IMR-90 (cell line): ENCODE measurements at places on chromosomes 11 and 22. TPM values are rescaled to one million over a fixed set of nuclear protein-coding genes. Genes with fewer than 3 reads are reported as not detected.

GRCh38 chr22:49026494-49027367 is 800.9 kb downstream of the BRD1 start:
- no peak for DNase-seq

- no peak for DNase-seq
Measured at GRCh38 chr11:130218501-130219070, 59.0 kb downstream of the ST14 start.

- no peak for DNase-seq
Measured at GRCh38 chr11:116826751-116827431, 2.8 kb upstream of the APOC3 start.

GRCh38 chr11:36372101-36372771 is 76.1 kb downstream of the PRR5L start:
- peak; percentile 81 for DNase-seq

NXPE1 gene
- total RNA-seq: not detected in 2 replicates

ANKRD49 gene
- 10.4 and 15.8 TPM in 2 replicates for total RNA-seq

EHBP1L1 gene
- total RNA-seq: 10.0 and 13.3 TPM in 2 replicates

DNA sequence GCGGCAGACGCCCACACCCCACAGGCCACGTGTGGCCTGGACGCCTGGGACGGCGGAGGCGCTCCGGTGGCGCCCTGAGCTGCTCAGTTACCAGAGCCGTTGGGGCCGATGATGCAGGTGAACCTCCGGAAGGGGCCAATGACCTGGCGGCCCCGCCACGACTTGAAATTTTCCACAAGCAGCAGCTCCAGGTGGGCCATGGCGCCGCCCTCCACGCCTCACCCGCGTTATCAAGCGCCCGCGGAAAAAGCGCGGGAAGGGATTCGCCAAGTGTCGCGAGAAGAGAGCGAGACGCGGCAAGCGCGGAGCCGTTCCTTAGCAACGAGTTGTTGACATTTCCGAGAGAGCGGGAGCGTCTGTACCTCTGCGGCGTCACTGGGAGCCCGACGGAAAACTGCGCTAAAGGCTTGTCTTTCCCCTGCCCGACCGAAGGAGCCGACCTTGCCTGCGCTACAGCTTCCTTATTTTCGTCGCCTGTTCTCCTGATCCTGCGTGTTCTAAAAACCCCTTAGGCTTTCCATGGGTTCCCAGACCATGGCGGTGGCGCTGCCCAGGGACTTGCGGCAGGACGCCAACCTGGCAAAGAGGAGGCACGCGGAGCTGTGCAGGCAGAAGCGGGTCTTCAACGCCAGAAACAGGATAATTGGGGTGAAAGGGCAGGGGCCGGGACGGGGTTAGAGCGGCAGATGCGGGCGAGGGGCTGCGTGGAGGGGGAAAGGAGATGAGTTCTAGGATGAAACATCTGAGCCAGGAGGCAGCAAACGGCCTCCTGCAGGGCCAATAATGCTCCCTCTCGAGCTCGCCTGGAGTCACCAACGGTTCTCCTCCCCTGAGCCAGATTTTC is at the start of the genes RIBC2 and SMC1B:
Gene RIBC2, plus strand, starts transcription at position 326 of the 844 bp plus-strand sequence. Its CDS starts 194 bp downstream, at position 520.
Gene SMC1B, minus strand, starts transcription at position 232 of the 844 bp plus-strand sequence. Its CDS starts 32 bp downstream, at position 200.
- peak; percentile 57 for DNase-seq

TOLLIP gene
- 18.9 and 19.7 TPM in 2 replicates for total RNA-seq

DNA sequence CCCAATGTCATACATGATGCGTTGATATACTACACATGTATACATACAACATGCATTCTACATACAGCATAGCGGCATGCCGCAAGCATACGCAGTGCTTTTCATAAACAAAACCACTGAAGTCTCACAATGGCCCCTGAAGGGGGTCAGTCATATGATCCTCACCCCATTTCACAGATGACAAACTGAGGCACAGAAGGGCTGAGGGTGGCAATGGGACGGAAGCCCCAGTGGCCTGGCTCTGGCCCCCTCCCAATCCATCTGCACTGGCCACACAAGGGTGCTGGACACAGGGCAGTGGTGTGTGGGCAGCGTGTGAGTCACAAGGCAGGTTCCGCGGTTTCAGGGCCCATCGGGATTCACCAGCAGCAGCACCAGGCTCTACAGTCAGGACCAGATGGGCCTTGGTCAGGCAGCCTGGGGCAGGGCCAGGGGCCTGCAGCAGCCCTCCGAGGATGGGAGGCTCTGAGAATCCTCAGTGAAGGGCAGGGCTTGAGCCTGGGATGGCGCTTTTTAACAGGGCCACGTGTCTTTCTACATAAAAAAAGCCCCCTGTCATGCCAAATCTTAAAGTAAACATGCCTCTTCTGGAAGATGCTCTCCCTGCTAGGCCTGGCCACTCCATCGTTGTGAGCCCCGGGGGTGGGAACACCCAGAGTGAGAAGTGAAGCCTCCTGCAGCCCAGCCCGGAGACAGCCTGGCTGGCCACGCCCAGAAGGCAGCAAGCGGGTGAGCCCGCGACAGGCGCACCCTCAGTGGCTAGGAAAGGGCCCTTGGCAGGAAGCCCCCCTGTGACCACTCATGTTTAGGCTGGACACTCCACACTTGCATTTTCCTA is 206.5 kb downstream of the CTTN start:
- no peak for DNase-seq

OR4C6 gene
- not detected in 2 replicates for total RNA-seq

- no peak for DNase-seq
Measured at GRCh38 chr11:14253421-14253820, 105.6 kb downstream of the RRAS2 start.

DNA sequence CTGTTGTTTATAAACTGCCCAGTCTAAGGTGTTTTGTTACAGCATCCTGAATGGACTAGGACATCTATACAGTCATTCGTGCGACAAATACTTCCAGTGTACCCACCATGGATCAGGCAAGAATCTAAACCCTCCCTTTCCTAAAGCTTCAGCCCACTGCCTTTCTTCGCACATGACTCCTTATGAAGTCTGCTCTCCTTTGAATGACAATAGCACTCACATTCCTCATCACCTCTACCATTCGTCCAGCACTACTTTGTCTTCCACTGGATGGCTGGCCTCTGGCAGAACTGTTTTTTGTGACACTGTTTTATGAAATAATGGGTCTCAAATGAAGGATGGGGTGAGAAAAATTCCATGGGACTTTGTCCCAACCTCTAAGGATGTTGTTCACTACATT is 89.8 kb upstream of the LIN7C start:
- DNase-seq: no peak

DNA sequence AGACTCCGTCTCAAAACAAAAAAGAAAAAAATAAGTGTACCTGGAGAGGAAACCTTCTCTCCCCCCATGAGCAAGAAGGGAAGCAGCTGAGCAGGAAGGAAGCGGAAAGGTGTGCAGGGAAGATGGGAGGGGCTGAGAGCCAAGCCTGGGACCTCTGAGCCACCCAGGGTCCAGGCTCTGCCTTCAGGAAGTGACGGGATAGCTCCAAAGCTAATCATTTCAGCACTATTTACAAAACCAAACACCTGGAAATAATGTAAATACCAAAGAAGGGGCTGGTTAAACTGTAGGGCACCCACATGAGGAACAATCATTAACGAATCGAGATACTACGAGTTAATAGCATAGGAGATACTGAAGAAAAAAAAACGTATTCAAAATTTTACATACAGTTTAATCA is 27.9 kb downstream of the ARRB1 start:
- no peak for DNase-seq

DNA sequence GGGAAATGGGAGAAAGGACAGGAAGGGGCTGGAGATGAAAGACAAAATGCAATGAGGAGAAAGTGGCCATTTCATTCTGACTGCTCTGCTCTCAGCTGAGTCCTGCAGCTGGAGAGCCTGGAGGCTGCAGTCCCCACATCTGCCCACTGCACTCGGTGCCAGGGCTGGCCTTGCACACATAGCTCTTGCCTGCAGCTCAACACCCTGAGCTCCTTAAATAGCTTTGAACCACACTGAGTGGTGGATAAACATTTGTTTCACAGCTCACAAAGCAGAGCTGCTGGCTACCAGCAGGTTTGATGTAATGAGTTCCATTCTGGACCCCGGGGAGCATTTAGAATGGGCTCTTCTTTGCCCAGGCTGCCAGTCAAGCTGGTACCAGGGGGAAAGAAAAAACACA is 426.1 kb upstream of the CADM1 start:
- DNase-seq: no peak

- peak; percentile 66 for DNase-seq
Measured at GRCh38 chr11:68043349-68044144, 4.7 kb downstream of the TCIRG1 start.

SLC29A2 gene
- under 0.01 TPM in 2 replicates for total RNA-seq

- no peak for DNase-seq
Measured at GRCh38 chr11:119885067-119885466, 156.1 kb upstream of the NECTIN1 start.

MMP12 gene
- total RNA-seq: not detected in 2 replicates

ATM gene
- total RNA-seq: 30.6 and 54.4 TPM in 2 replicates

GRCh38 chr11:121881806-121882205 is 234.2 kb downstream of the BLID start:
- peak; percentile 91 for DNase-seq

DNA sequence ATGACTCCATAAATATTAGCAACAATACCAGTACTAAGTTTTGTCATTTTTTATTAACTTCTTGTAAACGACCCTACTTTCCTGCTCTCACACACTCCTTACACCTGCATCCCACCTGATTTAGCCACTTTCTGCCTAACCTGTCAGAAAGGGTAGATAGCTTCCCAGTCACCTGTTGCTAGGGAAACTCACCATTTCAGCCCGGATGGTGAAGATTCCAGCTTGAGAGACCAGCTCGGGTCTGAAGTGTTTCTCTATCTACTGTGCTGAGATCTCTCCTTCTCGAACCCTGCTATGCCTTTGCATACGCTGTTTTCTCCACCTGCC is at the start of gene PARVG:
Gene PARVG, plus strand, starts transcription at position 220 of the 327 bp plus-strand sequence. CDS start 2,405 bp downstream, outside the sequence.
- DNase-seq: no peak

OR5B2 gene
- under 0.01 TPM in 1 of 2 replicates, not detected in the other for total RNA-seq

APOBEC3H gene
- 0.18 TPM in 1 of 2 replicates, not detected in the other for total RNA-seq

GRCh38 chr11:90192869-90193582 is 29.8 kb downstream of the CHORDC1 start:
- no peak for DNase-seq

PKP3 gene
- 1.4 and 2.2 TPM in 2 replicates for total RNA-seq

GRCh38 chr22:27436591-27436990 is 365.0 kb downstream of the MN1 start:
- DNase-seq: no peak

WDR74 gene
- total RNA-seq: 40.8 and 44.3 TPM in 2 replicates

- DNase-seq: no peak
Measured at GRCh38 chr11:79290761-79291160, 150.1 kb downstream of the TENM4 start.

- no peak for DNase-seq
Measured at GRCh38 chr11:111128076-111128870, 117.3 kb upstream of the POU2AF2 start.

FXYD2 gene
- not detected in 2 replicates for total RNA-seq

DNA sequence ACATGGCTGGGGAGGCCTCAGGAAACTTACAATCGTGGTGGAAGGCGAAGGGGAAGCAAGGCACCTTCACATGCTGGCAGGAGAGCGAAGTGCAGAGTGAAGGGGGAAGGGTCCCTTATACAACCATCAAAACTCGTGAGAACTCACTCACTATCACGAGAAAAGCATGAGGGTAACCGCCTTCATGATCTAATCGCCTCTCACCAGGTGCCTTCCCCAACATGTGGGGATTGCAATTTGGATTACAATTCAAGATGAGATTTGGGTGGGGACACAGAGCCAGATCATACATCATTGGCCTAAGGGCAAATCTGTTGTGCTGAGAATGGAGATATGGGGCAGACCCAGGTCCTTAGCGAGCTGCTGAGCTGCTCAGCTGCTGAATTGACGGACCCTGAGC is 13.1 kb downstream of the C1QTNF6 start:
- DNase-seq: no peak

SEC14L6 gene
- not detected in 2 replicates for total RNA-seq

GRCh38 chr11:2466069-2466801 is 21.4 kb downstream of the KCNQ1 start:
- no peak for DNase-seq

- no peak for DNase-seq
Measured at GRCh38 chr11:111312076-111312475, 13.7 kb downstream of the POU2AF3 start.

DNA sequence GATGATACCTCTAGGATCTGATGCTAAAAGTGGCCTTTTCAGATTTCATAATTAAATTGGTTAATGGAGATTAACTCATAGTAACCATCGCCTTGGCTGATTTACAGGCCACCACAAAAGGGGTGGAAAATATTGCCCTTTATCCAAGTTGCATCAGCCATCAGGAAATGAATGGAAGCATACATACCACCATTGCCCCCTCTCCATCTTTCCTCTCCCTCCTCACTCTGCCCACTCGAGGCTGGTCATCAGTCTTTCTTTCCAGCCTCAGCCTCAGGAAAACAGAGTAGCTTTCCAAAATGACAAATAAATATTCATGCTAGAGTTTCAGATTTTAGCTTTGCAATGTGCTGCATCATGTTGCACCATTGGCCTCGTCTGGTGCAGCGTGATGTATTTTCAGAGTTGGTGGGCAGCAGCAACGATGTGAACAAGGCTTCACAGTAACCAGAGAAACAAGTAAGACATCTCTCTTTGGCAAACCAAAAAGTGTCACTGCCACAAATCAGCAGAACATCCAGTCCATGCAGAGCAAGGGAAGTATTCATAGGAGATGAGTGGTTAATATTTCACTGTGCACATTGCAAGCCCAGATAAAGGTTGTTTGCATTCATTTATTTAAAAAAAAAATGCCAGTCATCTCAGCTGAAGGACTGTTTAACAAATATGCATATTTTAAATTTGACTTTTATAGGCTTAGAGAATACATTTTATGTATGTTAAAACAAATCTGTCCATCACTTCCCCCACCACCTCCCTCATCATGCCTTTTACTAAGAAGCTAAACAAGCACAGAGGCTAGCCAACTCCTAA is 136.7 kb upstream of the FAT3 start:
- DNase-seq: no peak

GRCh38 chr11:86101493-86101892 is 32.6 kb upstream of the PICALM start:
- DNase-seq: peak; percentile 54

GRCh38 chr11:36228689-36229088 is 60.5 kb downstream of the COMMD9 start:
- no peak for DNase-seq

CBLIF gene
- not detected in 2 replicates for total RNA-seq

CNTN5 gene
- not detected in 2 replicates for total RNA-seq

- no peak for DNase-seq
Measured at GRCh38 chr22:29089507-29089906, 16.7 kb downstream of the KREMEN1 start.

OR4A16 gene
- not detected in 2 replicates for total RNA-seq

KCTD14 gene
- total RNA-seq: 0.83 and 0.90 TPM in 2 replicates

DNA sequence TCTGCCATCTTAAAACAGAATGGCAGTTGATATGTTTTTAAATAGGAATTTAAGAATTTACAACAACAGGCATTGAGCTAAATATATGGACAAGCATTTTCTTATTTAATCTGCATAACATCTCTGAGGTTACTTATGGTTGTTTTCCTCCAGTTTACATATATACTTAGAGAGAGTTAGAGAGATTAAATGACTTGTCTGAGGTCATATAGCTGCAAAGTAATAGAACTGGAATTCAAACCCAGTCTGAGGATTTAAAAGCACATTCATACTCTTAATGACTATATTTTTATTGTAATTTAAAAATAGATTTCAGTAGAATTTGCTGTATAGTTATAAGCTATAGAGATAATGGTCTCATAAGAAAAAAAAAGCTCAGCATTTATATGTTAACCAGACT is 81.4 kb upstream of the GRIK4 start:
- DNase-seq: peak; percentile 61
